ENCODE measurements at places on chromosomes 3 and 15.

DNA sequence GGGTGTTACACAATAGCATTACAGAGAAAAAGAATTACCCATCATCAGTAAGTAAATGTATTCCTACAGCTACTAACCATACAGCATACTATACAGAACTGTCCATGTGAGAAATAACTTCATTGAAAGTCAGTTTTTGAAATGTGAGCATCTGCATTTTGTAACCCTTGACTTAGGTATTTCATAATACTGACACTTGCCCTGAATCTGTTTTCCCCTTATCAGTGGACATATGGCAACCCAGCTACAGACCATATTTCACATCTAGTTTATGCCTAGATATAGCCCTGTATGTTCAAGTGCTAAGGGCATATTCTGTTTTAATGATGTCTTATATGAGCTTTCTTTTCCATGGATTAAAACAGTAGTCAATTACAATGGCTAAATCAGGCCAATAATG lies 297.6 kb downstream of the TBC1D5 start:
- DNase-seq: no peak

DNA sequence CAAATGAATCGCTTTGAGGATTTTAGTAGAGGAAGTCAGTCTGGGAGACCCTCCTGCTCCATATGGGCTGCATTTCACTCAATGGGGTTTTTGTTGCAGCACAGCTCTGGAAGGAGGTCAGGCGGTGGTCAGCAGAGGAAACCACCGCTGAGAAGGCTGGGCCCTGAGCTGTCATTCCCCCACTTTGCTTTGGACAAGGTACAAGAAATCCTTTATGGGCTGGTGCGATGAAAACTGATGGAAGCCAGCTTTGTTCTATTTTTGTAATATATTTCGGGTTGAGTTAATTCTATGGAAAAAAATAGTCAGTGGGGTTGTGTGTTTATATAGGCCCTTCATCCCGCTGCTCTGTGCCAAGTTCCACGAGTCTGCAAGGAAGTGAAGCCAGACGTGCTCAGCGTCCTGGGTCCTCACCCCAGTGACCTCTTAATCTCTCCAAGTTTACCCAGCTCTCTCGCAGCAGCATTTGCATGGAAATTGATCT lies 157.1 kb upstream of the TMC3 start:
- no peak for DNase-seq

DNA sequence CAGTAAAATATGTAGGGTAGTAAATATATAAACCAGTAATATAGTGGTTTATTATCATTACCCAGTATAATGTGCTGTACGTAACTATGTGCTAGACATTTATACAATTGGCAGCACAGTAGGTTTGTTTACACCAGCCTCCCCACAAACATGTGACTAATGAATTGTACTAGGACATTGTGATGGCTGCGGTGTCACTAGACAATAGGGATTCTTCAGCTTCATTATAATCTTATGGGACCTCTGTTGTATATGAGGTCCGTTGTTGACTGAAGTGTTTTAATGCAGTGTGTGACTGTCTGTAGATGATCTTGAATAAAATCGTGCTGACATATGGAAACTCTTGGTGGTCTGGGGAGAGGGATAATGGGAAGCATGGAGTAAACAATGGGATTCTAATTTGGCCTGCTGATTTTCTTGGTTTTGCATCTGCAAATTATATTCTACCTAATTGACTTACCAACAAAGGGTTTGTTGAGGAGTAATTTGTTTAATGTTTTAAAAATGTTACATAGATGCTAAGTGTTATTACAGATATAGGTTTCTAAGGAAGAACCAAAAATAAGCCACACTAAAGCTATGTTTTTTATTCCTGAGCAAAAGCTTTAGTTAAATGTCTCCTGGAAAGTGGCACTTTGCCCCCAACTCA lies 496.5 kb upstream of the TBL1XR1 start:
- DNase-seq: no peak

GRCh38 chr3:52779011-52779836 lies 1.8 kb downstream of the ITIH1 start:
- no peak for DNase-seq

DNA sequence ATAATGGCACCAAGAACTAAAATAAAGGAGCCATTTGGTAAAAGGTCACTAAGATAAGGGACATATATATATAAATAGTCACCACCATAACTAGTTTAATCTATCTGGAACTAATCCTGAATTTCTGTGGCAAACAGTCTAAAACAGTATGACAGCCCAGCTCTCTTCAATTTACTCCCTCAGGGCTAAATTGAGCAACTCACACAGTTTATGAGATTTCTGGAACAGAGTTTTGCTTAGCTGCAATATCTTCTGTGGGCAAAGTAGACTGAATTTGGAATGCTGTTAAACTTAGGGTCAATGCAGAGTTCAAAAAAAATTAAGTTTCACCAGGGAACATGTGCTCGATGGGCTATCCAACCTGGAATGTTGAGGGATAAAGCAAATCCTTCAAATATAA lies 70.1 kb upstream of the VEPH1 start:
- no peak for DNase-seq

DNA sequence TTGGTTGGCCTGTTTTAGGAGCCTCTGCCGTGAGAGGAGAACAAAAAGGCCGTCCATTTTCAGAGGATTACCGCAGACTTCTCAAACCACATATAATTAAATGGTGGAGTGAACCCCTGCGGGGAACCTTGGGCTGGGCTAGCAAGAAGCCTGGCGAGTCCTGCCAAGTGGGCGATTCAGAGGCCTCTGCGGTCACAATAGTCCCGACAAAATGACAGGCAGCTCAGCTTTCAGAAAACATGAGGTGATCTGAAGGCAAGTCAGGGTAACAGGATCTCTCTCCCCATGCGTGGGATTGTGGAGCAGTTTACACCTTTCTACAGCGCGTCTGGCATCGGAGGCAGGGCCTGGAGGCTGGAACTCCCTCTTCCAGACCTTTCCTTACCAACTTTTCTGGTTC lies 134.8 kb downstream of the ASB7 start:
- no peak for DNase-seq

- DNase-seq: no peak
Measured at GRCh38 chr3:174541708-174542315, 317.3 kb upstream of the NAALADL2 start.

DNA sequence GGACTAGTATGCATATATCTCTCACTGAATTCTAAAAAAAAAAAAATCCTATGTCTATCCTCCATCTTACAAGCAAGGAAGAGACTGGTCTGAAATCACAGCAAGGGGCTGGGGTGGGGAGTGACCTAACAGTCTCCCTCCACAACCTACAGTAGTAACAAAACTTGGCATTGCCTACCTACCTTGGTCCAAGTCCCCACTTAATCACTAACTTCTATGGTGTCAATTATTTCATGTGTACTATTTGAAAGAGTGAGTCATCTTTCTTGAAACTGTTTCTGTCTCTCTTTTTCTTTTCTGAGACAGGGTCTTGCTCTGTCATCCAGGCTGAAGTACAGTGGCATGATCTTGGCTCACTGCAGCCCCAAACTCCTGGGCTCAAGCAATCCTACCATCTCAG lies 36.8 kb downstream of the CHAC1 start:
- DNase-seq: no peak

DNA sequence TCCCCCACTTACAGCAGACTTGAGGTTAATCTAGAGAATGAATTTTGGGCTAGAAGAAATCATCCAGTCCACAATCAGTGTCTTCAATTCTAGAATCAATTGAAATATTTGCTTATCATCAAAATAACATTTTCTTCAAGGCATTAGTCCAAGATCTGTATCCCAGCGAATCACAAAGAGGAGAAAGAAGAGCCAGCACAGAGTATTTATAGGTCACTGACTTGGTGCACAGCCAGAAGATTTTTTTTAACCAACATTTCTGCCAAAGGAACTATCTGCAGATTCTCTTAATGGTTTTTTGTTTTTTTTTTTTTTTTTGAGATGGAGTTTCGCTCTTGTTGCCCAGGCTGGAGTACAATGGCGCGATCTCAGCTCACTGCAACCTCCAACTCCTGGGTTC lies 178.2 kb downstream of the TNIK start:
- DNase-seq: no peak

DNA sequence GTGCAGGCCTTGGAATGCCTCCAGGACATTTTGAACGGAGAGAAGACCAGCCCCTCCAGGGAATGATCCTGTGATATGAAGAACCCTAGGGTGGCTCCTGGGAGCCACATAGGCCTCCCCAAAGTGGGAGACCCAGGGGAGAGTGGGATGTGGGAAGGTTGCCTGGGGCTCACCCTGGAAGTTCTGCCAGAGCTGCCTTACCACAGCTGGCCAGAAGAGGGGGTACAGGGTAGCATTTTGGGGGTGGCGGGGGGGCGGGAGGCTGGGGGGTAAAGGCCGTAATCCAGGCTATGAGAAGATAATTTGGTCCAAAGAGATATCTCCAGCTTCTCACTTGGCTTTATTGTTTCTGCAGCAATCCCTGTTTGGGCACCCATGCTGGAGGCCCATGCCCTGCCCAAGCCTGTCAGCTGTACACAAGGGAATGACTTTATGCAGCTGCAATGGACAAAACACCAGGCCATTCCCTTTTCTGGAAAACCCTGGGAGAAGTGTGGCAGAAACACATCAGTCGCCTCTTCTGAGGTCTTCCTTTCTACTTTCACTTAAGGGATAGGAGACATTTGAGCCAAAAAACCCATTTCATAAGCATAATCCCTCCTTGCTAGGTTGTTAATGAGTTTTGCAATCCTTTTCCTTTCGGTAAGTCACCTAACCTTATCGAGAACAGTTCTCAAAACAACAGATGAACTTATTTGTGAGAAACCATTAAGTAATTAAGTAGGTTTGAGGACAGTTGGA lies 11.0 kb upstream of the MUSTN1 start:
- no peak for DNase-seq

- no peak for DNase-seq
Measured at GRCh38 chr3:55252921-55253320, 234.2 kb downstream of the WNT5A start.

DNA sequence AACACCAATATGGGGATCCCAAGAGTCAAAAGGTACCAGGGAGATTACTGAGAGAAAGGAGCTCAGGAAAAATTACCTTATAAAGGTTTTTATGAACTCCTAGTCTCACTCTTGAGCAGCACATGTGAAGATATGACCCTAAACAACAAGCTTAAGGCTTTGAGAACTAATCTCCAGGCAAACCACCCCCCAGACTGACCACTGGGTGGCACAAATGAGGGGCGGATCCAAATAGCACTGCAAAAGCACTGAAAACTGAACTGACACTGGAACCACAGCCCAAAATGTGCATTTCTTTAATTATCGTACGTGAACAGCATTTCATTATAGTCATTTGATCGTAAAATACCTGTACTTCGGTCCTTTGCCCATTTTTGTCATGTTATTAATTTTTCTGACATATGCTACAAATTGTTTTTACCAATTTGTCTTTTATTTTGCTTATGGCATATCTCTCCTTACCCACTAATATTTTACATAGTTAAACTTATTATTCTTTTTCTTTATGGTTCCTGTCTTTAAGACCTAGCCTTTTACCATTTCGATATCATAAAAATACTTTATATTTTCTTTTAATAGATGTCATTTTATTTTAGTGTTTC lies 31.5 kb upstream of the TFDP2 start:
- DNase-seq: no peak

DNA sequence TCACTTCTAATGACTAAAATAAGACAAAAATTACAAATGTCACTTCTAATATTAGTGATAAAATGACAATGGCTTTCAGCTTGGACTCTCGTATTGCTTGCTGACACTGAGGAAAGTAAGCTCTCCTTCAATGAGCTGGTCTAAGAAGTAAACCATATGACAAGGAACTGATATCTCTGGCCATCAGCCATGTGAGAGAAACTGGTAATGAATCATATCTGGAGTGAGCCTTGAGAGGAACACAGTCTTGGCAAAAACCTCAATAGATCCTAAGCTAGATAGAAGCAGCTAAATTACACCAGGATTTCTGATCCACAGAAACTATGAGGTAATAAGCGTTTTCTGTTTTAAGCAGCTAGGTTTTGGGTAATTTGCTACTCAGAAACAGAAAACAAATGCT lies 1575.1 kb downstream of the OTOL1 start:
- no peak for DNase-seq

- no peak for DNase-seq
Measured at GRCh38 chr3:22392859-22393258, 641.8 kb upstream of the ZNF385D start.

- no peak for DNase-seq
Measured at GRCh38 chr3:172808969-172809546, 58.5 kb downstream of the ECT2 start.

GRCh38 chr15:25345943-25346342 lies 92.9 kb downstream of the UBE3A start:
- DNase-seq: no peak

Measured in stimulated activated CD8-positive, alpha-beta memory T cell treated with anti-CD3 and anti-CD28 coated beads, Interleukin-12 subunit alpha, Interleukin-12 subunit beta, amount 100 ng/mL, for 4 hours (primary cell).